ENCODE measurements at places on chromosomes 11 and 22.

DNA sequence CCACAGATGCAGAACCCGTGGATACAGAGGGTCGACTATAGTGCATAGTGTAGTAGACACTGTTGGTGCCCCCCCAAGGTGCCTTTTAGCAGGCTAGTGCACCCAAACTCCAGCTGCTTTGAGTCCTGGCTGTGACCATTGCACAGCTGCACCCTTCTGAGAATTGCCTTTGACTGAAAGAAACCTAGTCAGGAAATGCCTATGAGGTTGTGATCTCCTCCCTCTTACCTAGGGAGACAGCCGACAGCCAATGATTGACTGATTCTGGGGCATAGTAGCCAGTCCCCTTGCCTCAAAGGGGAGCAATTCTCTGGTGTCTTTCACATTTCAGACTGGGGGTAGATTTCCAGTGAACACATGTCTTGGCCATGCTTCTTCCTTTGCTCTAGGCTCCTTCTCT, 74.2 kb downstream of the DCDC1 start:
- no peak for DNase-seq

GRCh38 chr22:50202130-50202666, 1.4 kb downstream of the SELENOO start:
- no peak for DNase-seq

DNA sequence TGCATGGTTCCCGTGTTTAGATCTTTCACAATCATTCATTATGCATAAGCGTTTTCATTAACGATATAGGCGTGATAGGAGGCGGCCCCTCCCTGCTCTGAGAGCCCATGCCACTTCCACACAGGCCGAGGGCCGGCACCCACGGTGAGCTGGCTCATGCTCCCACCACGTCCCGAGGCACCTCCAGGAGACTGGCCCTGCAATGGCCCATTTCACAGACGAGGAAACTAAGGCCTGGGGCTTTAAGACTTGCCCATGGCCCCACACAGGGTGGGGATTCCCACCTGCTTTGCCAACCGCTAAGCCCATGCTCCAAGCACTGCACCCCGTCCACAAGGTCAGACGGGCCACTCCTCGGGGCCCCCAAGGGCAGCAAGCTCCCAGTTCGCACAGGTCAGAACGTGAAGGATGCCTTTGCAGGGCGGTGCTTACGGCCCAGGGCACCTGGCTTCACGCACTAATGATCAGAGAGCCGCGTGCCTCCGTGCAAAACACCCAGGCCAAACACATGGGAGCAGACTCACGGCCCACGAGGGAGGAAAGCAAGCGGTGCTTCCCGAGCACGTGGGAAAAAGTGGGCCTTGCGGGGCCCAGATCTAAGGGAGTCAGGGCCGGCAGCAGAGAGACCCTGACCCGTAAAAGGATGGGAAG, 8.3 kb downstream of the OSBPL5 start:
- no peak for DNase-seq

DNA sequence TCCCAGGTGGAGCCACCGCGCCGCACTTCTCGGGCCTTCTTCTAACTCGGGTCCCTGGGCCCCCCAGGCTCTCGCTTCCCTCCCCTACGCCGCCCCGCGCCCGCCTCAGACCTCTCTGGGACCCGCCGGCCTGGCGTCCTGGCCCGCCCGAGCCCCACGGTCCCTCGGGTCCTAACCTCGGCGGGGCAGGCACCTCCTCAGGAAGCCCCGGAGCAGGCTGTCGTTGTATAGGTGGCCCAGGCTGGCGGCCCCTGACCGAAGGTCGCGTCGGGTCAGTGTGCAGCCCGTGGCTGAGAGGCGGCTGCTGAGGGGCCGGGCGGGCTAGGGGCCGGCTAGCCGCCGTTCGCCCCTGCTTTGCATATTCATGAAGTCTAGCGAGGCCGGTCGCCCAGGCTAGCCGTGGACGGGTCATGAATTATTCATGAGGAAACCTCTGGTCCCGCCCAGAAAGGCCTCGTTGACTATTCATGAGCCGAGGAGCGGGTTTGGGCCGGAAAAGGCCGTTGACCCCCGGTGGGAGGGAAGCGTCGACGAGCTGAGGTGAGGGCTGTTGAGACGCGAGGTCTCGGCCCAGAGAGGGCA, at the start of gene HORMAD2:
HORMAD2 (plus strand) TSS at position 513 of the 582 bp plus-strand sequence. CDS start 13,489 bp downstream, outside the sequence.
- peak; percentile 3 for DNase-seq

GRCh38 chr11:117876059-117876340, 458 bp downstream of the FXYD6 start:
- DNase-seq: no peak

DNA sequence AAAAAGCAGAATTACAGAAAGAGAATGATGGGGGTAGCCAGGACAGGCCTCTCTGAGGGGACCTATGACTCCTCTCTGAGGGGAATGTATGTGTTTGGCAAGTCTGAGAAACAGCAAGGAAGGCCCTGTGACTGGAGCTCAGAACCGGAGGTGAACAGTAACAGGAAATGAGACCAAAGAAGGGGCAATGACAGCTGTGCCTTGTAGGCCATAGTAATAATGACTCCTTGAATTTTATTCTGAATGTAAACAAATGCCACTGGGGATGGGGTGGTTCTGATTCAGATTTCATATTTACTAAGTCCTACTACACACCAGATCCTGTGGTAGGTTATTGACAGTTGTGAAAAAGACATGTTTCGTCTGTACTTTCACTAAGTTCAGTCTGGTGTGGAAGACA, 52.8 kb upstream of the APOA1 start:
- DNase-seq: no peak

GRCh38 chr22:44661070-44661469, 40.9 kb upstream of the PRR5 start:
- DNase-seq: no peak

DNA sequence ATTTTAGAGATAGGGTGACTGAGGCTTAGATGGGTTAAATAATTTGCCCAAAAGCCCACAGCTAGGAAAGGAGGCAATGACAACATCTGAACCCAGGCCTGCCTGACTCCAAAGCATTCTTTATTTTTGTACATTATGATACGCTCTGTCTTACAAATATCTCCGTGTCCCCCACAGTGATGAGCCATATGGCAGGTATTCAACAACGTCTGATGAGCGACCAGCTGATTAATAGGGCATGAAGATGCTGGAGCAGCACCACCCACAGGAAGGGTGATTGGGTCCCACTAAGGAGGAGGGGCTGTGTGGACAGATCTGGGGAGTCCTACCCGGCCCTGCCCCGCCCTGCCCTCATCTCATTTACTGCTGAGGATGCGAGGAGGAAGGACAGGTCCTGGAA, 380.6 kb downstream of the CADM1 start:
- no peak for DNase-seq

GRCh38 chr11:68354148-68354872, 41.9 kb downstream of the LRP5 start:
- DNase-seq: no peak

GRCh38 chr11:96943970-96944369, 554.2 kb downstream of the JRKL start:
- no peak for DNase-seq

DNA sequence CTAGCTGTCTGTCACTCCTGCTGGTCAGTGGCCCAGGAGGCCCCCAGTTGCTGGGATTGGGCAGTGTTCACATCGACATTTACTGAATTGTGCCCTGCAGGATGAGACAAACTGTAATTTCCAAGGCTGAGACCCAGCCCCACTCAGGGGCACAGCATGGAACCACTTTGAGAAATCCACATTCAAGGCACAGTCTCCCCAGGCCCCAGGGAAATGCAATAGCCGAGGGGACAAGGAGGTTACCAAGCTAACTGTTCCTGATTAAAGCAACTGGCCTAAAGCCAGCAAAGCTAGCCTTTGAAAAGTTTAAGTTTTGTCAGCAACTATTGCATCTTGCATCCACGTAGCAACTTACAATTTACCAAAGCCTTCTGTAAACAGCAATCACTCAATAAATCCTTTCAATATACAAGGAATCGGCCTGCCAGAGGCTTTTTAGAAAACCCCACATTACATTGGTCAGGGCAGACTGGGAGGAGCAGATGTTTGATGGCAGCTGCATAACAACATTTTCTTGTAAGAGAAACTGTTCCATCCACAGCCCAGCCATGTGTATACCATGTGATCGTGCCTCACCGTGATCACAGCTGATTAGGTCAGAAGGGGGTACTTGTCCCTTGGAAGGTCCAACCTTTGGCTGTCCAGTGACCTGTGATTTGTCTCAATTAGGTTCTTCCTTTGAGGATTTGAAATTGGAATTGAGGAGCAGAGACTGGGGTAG, 103.9 kb downstream of the TENM4 start:
- DNase-seq: no peak

DNA sequence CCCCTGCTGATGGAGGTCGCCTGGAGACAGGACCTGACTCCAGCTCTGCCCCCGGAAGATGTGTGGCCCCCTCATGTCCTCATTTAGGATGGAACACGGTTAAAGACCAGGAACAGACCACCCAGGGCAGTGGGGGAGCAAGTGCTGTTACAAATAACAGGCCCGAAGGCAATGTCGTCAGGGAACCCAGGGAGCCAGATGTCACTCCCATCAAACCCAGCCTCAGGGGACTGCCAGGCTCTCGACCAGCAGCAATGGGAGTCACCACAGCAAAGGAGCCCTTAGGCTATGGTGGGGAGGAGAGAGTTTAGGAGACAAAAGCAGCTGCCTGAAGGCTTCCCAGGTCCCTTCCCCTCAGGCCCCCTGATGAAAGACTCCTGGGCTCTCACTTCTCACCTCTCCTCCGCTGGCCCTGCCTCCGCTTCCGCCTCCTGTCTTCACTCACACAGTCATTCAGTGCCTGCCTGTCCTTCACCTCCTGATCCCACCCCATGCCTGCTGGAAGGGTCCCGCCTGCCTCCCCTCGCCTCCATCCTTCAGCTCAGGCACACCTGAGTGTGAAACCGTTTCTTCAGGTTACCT, 4.4 kb downstream of the RPS19BP1 start:
- no peak for DNase-seq

GRCh38 chr22:50144005-50144614, 26.4 kb upstream of the PANX2 start:
- DNase-seq: no peak

DNA sequence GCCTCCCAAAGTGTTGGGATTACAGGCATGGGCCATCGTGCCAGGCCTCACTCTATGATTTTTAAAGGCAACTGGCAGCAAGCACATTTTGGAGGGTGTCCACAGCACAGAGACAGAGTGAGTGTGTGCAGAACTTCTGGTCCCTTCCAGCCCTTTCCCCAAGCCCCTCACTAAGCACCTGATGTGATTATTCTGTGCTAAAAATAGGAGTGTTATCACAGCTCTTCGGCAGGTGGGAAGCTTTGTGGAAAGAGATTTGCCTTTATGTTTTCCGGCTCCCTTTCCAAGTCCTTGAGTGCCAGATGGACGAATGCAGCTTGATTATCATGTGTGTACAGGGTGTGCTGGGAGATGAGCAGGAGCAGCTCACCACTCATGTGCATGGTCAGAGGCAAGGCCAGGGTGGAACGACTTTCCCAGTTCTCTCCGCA, 310.8 kb downstream of the DDX10 start:
- DNase-seq: no peak

- DNase-seq: no peak
Measured at GRCh38 chr22:20437613-20438426, at the start of gene SCARF2. SCARF2 (minus strand) TSS chr22:20437825; CDS start chr22:20437754, 71 bp downstream.

DNA sequence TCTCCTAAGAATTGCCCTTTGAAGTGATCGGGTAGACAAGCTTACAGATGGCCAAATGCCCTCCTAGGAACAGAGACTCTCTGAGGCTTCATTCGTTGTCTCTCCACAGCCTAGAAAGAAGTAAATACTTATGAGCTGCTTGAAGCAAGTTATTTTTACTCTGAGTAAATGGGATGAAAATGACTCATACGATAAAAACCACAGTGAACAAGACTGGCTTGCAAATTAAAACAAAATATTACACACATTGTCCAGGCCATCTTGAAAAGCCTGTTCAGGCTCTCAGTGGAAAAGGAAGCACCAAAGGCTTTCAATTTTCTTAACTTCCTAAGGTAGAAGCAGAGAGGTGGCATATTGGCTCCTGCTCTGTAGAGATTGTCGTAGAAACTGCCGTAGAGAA, 294.2 kb downstream of the NELL1 start:
- no peak for DNase-seq

DNA sequence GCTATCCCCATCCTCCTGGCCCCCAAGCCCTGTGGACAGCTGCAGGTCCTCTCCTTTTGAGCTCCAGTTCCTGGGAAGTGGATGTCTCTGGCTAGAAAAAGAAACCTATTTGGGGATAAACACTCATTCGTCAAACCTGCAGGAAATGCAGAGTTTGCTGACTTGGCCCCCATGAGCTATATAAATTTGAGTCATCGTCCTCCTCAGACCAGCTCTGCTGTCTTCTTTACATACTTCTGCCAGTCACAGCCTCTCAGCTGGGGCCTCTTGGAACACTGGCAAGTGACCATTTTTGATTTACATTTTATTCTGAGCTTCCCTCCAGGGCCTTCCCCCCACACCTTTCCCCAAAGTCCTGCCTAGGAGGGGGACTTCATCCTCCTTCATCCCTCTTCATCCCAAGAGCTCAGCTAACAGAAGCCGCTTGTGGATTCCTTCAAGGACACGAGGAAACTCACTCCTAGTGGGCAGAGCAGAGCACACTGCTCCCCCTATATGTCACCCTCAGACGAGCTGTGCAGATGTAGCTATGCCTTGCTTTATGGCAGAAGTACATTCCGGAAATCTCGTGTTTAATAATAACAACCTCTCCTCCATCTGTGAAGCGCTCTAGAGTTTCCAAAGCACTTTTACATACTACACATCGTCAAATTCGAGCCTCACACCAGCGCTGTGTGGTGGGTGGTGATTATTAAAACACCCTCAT, 131.8 kb downstream of the FEZ1 start:
- DNase-seq: no peak

- no peak for DNase-seq
Measured at GRCh38 chr11:14544611-14545010, 24.4 kb upstream of the PSMA1 start.
